ENCODE measurements at places on chromosomes 1 and 21.
A peak's percentile ranks its signal among the peaks of the same experiment; 100 is the strongest.

GRCh38 chr1:248926401-248927182 lies 20.6 kb downstream of the PGBD2 start:
- DNase-seq = no peak

DNA sequence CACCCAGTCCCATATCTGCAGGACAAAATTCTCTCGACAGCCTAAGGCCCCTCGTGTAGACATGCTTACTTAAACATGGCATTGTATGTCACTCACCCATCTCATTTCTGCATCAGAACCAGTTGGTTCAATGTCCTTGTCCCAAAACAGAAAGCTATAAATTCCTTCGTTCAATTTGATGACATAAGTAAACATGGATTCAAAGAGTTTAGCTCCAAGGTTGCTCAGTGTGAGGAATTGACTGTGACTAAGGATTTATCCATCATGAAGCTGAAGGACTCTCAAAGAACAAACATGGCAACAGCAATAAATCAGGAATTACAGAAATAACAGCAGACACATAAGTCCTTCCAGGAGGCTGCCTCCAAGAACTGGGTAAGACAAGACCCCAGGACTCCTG lies 237.2 kb downstream of the TOMM20 start:
- no peak for DNase-seq

DNA sequence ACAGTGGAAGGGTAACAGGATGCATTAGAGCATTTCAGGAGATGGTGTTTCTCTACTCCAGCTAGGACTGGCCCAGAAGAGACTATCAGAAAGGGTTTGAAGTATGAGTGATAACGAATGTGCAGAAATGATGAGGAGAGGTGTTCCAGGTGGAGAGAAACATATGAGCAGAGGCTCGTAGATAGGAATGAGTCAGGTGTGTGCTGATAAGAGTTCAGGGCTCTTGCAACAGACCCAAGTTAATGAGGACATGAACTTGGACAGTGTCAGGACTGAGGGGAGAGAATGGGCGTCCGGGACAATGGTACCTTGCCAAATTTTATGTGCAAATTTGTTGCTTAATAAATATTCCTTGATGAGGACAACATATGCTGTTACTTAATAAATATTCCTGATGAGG lies 183.9 kb upstream of the NFIA start:
- DNase-seq = no peak

GRCh38 chr1:200525090-200525987 lies 95.2 kb downstream of the KIF14 start:
- no peak for DNase-seq

DNA sequence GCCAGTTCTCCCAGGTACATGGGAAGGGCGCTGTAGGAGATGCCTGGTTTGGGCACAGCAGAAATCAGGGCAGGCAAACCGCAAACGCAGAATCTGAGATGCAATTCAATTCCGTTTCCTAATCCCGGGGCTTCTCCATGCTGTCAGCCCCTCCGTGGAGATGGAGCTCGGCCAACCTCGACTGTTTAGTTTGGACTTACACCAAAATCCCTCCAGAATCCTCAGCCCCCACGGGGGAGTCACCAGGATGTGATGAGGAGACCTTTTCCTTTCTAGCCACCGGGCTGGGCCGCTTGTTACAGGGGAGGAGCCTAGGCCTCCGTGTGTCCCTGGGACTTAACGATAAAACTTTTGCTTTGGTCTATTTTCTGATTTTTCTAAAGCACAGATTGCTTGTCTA lies 7.9 kb downstream of the SLC2A7 start:
- DNase-seq = peak; percentile 43

- DNase-seq = no peak
Measured at GRCh38 chr1:204259782-204260181, 46.0 kb upstream of the GOLT1A start.

DNA sequence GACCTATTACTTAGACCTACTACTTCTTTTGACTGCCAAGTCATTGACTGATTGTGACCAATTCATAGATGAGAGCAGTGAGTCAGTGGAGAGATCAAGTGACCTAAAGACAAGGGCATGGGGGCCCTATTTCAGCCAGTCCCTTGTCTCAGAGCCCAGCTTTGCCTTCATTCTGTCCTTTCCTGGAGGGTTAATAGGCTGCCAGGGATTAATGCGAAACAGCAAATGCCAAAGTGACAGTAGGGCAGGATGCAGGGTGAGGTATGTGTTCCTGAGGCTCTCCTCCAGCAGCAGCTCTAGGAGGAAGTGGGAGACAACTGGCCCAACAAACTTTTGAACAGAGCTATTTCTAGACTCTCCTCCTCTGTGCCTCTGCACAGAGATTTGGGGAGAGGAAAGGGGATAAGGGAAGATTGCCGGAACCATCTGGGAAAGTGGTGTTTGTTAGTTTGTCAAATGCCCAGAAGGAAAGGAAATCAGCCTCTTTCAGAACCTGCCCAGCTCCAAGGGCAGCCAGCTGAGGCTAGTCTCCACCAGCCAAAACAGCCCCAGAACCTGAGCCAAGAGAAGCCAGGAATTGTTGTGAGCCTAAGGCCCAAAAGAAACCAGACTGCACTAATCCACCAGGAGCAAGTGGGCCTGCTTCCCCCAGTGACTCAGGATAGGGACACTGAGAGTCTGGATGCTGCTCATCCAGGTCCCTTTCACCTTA lies 4.9 kb upstream of the S100A3 start:
- DNase-seq = no peak

GRCh38 chr1:24336075-24336474 lies 16.9 kb downstream of the GRHL3 start:
- DNase-seq = no peak

- no peak for DNase-seq
Measured at GRCh38 chr1:54986025-54986424, 5.6 kb downstream of the TMEM61 start.

GRCh38 chr1:22508991-22509390 lies 54.3 kb upstream of the EPHA8 start:
- DNase-seq = no peak

DNA sequence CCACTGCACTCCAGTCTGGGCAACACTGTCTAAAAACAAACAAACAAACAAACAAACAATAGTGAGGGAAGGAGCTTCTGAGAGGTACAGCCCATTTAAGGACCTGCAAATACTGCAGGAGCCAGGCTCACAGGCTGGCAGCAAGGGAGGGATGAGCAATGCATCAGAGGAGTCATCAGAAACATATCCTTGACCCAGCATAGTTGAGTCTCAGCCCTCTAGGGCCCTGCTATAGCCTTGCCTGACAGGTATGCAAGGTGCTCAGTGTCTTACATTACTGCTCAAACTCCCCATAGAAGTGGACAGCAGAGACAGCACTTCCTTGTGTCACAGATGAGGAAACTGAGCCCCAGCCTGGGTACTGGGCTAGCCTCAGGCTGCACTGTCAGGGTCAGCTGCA lies 7.3 kb upstream of the TTC4 start:
- no peak for DNase-seq

- no peak for DNase-seq
Measured at GRCh38 chr1:152086760-152087159, 2.1 kb downstream of the TCHHL1 start.

DNA sequence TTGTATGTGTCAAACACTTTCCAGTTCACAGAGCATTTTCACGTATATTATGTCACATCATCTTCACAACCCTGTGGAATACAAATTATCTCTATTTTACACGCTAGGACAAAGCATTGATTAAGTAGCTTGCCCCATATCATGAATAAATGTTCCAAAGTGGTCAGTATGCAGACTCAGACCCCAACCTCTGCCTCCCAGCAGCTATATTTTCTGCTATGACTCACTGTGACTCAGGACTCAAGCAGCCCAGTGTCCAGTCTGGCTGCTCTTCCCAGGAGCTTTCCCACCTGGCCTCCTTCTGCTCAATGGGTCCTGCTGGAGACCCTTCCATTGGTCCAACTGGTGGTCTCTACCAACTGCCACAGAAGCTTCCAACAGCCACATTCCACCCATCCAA lies 56.0 kb upstream of the RAP1A start:
- DNase-seq = no peak

DNA sequence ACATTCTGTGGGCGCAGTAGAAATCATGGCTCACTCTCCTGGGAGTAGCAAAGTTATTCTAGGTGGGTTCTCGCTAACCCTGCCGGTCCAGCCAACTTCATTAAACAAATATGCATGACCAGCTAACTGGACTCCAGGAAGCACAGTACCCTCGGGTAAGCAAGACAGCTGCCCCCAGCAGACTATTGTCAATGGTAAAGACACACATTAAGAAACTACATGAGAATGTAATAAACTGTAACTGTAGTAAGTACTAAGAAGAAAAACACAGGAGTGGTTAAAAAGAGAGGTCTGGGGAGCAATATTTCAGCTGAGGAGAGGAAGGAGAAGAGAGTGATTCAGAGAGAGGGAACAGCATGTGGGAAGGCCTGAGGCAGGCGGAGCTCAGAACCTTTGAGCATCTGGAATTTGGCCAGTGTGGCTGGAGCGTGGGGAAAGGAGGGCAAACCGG lies 7.4 kb downstream of the SLC2A5 start:
- no peak for DNase-seq

- no peak for DNase-seq
Measured at GRCh38 chr1:207670192-207670591, 25.3 kb downstream of the CR1L start.

DNA sequence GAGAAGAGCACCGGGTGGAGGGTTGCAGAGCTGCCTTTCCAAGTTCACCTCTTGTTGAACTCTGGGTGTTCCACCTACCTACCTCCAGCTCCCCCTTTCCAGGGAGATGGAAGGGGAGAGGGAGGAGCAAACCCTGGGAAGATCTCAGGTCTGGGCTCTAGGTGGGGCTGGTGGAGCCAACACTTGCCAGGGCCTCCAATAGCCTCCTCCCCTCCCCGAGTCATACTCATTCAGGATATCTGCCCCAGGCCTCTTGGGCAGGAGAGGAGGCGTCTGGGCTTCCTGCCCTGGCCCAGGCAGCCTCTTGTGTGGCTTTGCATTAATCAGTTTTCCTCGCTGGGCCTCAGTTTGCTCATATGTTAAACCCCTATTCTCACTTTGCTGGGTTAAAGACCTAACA lies 13.4 kb downstream of the RAP1GAP start:
- no peak for DNase-seq

- no peak for DNase-seq
Measured at GRCh38 chr1:77412820-77413530, 131.2 kb downstream of the AK5 start.

GRCh38 chr1:165497069-165498013 lies 46.5 kb upstream of the LRRC52 start:
- no peak for DNase-seq

GRCh38 chr1:87150143-87150542 lies 178.5 kb upstream of the LMO4 start:
- DNase-seq = no peak

DNA sequence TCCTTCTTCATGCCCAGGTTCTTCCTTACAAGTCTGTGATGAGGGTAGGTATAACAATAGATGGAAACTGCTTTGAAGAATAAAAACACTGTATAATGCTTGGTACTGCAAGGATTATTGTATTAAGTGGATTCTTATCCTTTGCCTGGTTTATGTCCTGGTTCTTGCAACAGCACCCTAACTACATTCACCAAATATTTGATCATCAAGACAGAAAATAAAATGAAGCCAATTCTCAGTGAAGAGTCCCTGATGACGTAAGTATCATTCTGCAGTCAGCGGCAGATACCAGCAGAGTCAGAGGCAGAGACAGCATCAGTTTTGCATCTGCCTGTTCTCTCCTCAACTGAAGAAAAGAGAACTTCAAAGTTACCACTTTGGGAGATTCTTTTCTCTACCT lies 19.7 kb downstream of the ARHGEF11 start:
- no peak for DNase-seq

DNA sequence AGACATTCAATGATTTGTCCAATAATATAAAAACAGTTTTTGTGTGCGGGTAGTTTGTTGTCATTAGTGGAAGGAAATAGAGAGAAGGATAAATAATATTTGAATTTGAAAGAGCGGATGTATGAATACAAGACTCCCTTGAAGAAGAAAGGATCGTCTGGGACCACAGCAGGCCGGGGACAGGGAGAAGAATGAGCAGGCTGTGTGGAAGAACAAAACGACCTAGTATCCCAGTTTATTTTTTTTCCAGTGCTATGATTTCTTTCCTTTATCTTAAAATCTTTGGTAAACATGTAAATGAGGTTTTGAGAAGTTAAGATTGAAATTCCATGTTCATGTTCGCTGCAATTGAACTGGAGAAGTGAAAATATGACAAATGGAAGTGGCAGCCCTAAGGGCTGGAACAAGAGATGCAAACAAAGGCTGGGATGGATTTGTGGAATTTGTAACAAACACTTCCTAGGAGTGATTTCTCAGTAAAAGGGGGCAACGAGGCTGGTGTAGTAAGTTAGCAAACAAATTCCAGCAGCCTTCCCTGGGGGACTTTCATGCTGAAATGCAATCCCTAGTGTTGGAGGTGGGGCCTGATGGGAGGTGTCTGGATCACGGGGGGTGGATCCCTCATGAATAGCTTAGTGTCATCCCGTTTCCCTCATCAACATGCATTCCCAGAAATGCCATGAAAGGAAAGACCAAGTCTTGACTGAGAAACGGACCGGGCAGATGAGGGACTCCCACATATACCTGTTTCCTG lies 10.2 kb upstream of the IFI16 start:
- DNase-seq = peak; percentile 89

DNA sequence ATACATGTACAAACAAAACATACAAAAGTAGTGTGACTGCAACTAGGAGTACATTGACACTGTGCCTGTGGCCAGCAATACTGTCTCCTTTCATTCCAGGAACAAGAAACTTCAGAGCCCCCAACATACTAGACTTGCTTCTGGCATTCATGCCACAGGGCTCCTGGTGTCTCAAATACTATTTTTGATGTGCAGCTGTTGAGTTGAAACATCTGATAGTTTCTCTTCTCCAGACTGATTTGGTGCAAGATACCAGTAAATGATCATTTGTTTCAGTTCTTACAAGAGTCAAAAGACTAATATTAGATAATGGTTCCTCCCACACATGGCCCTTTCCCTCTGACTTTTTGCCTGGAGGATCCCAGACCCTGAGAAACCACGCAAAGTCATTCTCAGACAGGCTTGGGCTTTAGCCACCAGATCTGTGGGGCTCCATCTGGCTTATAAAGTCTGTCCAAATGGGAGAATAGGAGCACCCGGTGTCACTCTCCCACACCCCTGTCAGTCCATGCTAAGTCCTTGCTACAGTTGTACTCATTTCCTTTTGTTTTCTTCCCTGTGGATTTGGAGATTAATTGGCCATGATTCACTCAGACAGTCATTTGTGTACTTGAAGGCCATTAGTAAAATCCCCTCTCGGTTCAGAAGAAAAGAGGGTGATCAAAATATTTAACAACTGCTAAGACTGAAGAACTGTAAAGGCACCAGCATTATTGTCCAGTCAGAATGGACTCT lies 163.5 kb upstream of the RUNX1 start:
- no peak for DNase-seq

DNA sequence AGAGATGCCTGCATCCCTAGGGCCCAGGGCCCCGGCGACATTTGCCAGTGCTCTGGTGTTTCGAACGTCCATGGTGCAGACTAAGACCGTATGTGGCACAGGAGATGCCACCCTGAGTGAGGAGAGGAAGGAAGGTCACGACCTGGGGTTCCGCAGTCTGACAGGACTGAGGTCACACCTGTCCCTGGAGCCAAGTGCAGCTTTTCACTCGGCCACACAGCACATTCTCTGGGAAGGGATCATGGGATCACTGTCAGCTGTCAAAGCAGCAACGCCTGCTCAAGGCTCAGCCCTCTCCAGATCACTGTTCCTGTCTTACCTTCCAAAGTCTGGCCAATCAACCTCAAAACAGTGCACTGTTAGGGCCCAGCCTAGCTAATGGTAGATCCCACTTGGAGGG lies 243.6 kb downstream of the SIPA1L2 start:
- no peak for DNase-seq

GRCh38 chr1:26787381-26787705 lies 407 bp upstream of the PIGV start:
- DNase-seq = no peak

- DNase-seq = no peak
Measured at GRCh38 chr1:87004857-87005256, 90.4 kb downstream of the HS2ST1 start.

All from left cardiac atrium (tissue), 4 donors.